Esophagus squamous epithelium (tissue), 5 donors: ENCODE measurements at places on chromosomes 12 and 14.

DNA sequence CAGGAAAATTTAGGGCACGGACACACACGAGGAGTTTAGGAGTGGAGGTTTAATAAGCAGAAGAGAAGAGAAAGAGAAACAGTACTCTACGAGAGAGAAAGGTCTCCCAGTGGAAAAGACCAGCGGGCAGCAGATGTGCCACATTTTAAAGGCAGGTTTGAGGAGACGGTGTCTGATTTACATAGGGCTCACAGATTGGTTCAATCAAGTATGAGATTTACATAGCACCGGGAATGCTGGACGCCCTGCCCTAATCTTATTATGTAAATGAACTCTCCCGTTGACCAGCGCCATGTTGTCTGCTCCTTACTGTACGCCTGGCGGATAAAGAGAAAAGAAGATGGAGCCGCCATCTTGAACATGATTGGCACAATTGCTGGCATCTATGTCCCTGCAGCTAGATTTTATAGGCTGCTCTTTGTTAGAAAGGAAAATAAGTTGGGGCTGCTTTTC is 17.9 kb downstream of the NFKBIA start:
- no peak for DNase-seq

GRCh38 chr12:103809154-103809553 is 31.9 kb downstream of the NT5DC3 start:
- no peak for DNase-seq

GRCh38 chr14:103745424-103745823 is 29.8 kb downstream of the ZFYVE21 start:
- no peak for DNase-seq

DNA sequence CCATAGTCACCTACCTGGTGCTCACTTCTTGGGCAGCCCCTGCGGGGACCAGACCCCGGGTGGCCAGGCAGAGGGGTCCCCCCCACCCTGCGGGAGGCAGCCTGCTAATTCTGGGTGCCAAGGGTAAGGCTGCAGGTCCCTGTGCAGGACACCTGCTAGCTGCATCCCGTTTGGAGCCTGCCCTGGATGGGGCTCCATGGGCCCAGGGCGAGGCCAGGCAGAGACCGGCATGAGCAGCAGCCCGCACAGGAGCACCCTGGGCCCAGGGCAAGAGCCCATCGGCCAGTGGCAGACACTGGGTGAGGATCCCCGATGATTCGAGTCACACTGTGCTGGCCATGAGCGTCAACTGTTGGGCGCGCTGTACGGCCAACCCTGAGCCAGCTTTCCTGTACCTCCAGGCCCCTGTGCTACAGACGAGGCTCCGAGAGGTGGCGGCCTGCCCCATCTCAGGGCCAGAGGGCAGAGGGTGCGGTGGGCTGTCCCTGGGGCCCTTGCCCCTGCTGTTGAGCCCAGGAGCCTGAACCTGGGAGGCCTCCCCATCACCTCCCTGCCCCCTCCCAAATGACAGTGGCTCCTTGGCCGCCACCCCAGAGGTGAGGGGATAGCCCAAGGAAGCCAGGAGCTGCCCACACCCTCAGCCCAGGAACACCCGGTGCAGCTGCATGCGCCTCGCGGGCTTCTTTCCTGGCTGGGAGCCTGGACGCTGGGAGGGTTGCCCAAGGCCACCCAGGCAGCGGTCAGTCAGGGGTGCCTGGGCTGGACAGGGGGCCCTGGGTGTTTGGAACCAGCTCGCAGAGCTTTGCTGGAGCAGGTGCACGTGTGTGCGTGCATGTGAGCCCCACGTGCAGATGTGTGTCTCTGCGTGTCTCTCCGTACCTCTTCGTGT is 47.7 kb downstream of the CYP46A1 start:
- no peak for DNase-seq

DNA sequence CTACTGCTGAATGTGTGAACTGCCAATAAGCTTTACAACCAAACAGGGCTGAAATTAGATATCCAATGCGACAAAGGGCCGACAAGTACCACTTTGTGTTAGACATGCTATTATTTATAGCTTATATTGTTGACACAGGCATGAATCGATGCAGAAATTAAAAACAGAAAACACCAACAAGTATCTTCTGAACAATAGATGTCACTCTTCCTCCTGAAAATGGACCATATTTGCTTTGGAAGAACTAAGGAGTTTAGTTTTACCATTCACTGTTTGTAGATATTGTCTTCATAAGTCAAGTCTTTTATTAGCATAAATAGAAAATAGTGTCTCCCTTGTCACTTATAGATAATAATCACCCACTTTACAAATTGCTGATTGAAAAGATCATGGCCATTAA is 86.5 kb downstream of the LRIG3 start:
- DNase-seq = no peak

DNA sequence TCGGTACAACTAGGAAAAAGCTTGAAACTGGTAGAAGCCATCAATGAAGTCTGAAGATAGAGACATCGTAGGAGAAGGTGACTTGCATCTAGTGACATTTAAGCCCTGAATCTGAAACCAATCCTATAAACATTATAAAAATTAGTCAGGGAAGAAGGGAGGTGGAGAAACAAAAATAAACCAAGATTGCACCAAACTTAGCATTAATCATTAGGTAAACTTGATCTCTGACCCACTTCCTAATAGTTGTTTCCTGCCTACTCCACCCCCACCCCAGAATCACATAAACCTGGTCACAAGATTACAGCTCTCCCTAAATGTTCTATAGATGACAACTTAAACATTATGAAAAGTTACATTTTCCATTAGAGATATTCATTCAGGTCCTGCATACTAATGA is 40.4 kb downstream of the TSPAN19 start:
- no peak for DNase-seq
